ENCODE measurements at places on chromosomes 5 and 9.

DNA sequence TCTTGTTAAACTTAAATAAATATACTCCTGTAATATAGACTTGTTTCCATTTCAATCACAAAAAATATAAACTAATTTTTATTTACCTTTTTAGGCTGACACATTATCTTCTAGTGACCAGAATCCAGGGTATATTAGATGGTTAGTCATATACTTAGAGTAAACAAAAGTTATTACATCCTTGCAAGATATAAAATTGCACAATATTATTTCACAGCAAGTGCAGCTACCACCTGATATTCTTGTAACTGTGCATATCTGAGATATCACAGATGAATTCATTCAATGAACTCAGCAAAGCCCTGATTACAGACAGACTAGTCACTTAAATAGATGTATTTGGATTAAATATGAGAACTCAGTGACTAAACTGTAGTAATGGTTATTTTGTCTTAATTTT is 25.6 kb upstream of the ARRDC3 start:
- DNase-seq, result no peak

- no peak for DNase-seq
Measured at GRCh38 chr5:112275671-112276070, 143.4 kb downstream of the EPB41L4A start.

DNA sequence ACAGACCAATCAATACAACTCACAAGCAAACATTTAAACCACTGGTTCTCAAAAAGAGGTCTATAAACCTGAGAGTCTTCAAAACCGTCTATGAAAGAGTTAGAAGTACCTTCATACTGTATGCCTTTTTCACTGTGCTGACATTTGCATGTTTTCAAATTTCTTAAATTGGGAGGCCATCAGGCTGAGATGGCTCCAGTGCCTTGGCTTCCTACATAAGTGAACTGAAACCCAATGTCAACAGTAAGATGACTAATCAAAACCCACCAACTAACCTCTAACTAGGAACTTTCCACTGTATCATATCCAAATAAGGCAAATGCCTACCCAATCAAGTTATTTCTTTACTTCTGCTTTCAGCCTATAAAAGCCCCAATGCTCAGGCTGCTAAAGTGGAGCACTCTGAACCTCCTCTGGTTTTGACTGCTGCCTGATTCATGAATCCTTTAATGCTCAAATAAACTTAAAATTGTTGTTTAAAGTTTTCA is 35.1 kb downstream of the FAM13B start:
- DNase-seq, result no peak

GRCh38 chr5:5304361-5305020 is 118.0 kb upstream of the ICE1 start:
- DNase-seq, result no peak

- DNase-seq, result no peak
Measured at GRCh38 chr5:36153726-36154125, 1.8 kb downstream of the SKP2 start.

DNA sequence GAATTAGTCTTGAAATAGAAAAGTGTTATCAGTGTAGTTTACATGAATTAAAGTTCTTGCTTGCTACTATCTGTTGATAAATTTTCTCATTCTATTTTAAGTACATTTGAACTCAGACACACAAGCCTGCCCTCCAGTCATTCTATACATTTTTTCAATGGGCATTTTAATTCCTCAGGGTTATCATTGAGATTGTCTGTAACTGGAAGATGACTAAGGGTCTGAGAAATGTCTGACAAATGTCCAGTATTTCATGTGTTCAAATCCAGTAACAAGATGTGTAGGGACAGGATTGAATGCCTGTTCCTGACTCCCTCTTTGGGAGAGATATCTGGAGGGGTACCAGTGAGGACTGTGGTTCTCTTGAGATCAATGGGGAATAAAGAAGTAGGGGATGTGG is 223.9 kb upstream of the ADAMTSL1 start:
- no peak for DNase-seq

- DNase-seq, result no peak
Measured at GRCh38 chr9:89026876-89027275, 35.6 kb downstream of the S1PR3 start.

- DNase-seq, result no peak
Measured at GRCh38 chr9:37555786-37556185, 20.4 kb downstream of the FBXO10 start.

Data from activated gamma-delta T cell treated with Interleukin-2 at 50 U/mL for 16 hours (primary cell).